ENCODE measurements at places on chromosomes 12 and 14.
A peak's percentile ranks its signal among the peaks of the same experiment; 100 is the strongest.

GRCh38 chr12:25084816-25085215, 110.1 kb downstream of the DNAI7 start:
- no peak for DNase-seq

DNA sequence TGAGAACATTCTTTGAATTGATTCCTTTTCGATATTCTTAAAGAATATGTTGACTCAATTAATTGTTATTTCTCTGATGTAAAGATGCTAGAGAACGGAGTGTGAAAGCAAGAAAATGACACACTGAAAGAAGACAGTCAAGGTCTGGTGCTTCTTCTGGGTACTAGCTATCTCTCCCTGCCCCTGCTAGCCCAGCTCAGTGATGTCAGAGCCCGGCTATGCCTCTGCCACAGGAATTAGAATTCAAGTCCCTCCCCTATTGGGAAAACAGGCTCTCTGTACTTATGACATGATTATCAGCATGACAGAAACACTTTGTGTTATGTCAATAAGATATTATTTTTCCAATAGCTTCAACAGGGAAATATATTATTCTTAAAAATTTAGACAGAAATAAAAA, 252.4 kb downstream of the KCNC2 start:
- no peak for DNase-seq

- no peak for DNase-seq
Observed at GRCh38 chr12:92199819-92200576, 54.4 kb upstream of the BTG1 start.

GRCh38 chr14:92484132-92484823, 29.3 kb upstream of the RIN3 start:
- no peak for DNase-seq

DNA sequence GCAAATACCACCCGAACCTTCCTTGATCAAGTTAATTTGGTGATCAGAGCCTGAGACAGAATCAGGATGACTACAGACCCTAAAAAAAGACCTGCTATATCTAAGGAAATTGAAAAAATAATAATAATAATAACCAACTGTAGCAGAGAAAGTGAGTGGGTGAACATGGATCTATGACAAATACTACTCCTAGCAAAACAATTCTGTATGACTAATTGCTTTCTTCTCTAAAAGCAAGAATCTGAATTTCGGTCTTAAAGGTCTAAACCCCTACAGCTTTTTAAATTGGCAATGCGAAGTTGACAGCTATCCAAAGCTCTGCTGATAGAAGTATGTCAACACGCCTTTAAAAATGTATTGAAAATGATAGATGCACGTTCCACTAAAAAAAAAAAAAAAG, 102.2 kb downstream of the PRKAB1 start:
- no peak for DNase-seq

DNA sequence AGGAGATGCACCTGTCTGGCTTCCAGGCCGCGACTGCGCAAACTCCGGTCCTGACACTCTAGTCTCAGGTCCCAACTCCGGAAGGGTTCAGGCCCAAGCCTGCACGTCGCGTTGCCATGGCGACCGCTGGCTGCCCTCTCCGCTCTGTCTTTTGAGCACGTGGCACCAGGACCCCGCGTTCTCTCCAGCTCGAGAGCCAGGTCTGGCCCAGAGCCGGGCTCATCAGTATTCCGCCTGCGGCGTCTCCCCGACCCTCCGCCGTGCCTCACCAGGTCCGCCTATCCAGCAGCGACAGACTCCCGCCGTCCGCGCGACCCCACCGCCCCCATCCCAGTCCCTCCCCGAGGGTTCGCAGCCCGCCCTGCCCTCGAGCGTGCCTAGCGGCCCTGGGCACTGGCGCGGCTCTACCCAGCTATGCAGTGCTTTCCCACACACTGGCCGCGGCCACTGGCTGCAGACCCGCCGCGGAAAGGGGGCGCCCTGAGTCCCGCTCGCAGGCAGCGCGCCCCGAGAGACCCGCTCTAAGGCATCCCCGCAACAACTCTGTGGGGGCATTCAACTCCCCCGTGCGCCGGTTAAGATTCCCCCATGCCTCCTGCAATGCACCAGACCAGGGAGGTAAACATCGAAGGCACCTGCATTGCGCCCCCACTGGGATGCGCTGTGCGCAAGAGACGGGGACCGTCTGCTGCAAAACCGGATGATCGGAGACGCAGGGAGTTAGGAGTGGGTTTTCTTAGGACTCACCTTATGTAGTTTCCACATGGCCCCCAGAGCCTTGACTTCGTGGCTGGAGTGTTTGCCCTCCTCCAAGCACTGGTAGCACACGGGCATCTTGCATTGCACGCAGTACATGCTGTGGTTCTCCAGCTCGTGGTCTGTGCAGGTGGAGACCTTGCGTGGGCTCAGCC, 1.3 kb downstream of the TRIM9 start:
- DNase-seq = no peak

GRCh38 chr12:111715279-111715678, 29.4 kb downstream of the ACAD10 start:
- DNase-seq = no peak

GRCh38 chr12:6620137-6620884, 13.1 kb upstream of the CHD4 start:
- DNase-seq = peak; percentile 31

GRCh38 chr12:113466454-113467141, 5.1 kb downstream of the LHX5 start:
- DNase-seq = no peak

GRCh38 chr14:104681689-104682074, 7.7 kb upstream of the INF2 start:
- no peak for DNase-seq

DNA sequence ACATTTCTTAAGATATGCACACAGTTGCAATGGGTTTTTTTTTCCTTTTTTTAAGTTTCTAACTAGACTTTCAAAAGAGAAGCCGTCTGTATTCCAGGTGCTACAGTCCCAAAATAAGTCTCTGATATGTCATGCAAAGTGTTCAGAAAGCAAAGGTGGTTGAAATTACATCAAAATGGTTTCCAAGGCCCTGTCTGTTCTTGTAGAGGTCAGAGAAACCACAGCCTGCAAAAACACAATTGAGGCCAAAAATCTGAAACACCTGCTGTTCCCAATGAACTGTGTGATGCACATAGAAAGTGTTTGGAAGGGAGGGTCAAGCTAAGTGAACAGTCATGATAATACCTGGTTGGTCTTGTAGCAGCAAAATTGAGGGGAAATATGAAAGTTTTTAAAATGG, 91.0 kb downstream of the VRK1 start:
- no peak for DNase-seq

- DNase-seq = no peak
Observed at GRCh38 chr14:21723431-21724045, 49.9 kb upstream of the OR4E1 start.

- DNase-seq = no peak
Observed at GRCh38 chr12:98821866-98822265, 176.8 kb downstream of the APAF1 start.

DNA sequence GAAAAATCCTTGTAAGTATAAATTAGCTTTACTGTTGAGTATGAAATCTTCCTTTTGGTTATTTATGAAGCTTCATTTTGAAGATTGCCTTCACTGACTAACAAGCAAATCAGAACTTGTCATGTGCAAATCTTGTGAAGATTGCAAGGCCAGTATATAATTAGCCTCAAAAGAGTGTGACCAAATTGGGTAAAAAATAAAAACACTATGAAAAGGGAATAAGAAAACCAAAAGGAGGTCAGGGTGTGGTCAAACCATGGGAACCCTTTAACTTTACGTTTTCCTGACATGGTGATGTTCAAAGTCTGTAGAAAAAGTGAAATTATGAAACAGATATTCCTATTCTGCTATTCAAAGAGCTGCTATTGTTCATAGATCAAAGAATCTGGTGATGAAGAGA, 230.3 kb downstream of the BCAT1 start:
- DNase-seq = no peak

- DNase-seq = no peak
Observed at GRCh38 chr12:52924764-52925716, 20.2 kb upstream of the KRT8 start.

DNA sequence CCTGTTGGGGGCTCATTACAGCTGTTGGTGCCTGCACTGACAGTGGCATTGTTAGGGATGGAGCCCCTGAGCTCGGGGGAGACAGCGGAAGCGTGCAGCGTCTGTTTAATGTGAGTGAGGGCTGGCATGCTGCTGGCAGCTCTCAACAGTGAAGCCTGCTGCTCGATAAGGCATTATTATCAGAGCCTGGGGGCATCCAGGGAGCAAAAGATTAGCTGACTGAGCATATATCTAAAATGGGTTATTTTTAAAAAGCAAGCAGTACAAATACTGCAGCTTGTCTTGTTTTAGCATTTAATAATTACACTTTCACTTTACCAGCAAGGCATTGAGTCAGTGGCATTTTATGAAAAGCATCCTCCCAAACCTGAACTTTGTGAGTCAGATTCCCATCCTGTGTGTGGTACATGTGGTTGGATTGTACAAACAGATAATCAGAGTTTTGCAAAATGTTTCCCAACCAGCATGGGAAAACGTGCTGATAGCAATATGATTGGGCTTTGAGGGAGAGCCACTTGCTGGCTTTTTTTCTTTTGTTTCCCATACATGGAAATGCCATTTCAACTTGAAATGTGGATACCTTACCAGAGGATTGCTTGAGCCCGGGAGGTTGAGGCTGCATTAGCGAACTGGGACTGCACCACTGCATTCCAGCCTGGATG, 150.8 kb downstream of the PRKCH start:
- DNase-seq = no peak

GRCh38 chr12:24102676-24103075, 153.2 kb upstream of the SOX5 start:
- no peak for DNase-seq

Data from activated CD4-positive, alpha-beta T cell treated with anti-CD3 and anti-CD28 coated beads for 1 hour (primary cell).